ENCODE measurements at places on chromosomes 6 and 20. TPM values are rescaled to one million over a fixed set of nuclear protein-coding genes. Genes with fewer than 3 reads are reported as not detected.

- H3K27me3 ChIP-seq = no peaks in the 10 kb centered on the region
- H3K27ac ChIP-seq = no peak overlapping the region
- DNase-seq = no peak
These were observed 23.9 kb downstream of the PSMG4 start for GRCh38 chr6:3282476-3283236.

DNA sequence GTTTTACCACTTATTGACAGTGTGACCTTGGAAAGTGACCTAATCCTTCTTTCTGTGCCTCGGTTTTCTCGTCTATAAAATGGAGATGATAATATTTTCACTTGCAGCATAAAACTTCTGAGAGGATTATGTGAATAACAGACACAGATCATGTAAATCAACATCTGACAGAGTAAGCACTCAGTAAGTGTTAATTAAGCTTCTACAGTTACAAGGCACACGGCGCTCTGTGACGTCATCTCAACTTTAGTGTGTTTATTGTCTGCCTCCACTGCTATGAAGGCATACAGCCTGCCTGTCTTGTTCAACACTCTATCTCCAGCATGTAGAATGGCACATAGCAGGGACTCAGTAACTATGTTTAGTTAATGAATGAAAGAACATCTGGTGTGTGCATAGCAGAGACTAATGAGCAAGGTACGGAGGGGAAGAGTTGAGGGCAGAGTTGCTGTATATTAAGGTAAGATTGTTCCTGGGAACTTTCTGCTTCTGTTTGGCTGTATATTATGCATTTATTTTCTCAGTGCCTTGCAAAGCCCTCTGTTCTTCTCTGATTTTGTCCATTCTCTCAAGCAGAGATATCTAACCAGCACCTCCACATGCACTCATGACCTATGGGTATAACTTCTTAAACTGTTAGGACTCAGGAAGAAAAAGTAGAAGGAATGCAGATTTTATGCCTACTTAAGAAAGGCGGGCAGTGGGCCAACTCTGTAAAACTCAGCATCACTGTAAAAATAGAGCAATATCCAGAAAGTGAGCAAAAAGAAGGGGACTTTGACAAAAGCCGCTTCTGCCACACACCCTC is 66.4 kb upstream of the STMND1 start:
- H3K4me1 ChIP-seq = peaks cover 15% of the 10 kb centered on the region
- no peak for DNase-seq
- H3K27ac ChIP-seq = no peak overlapping the region
- no peaks in the 10 kb centered on the region for H3K27me3 ChIP-seq
- no peaks in the 10 kb centered on the region for H3K36me3 ChIP-seq

GRCh38 chr6:150993253-150993652 is 127.8 kb downstream of the MTHFD1L start:
- H3K4me1 ChIP-seq = no peaks in the 10 kb centered on the region
- no peak overlapping the region for H3K27ac ChIP-seq
- no peak overlapping the region for H3K4me3 ChIP-seq

- H3K27me3 ChIP-seq = no peaks in the 10 kb centered on the region
- peak; percentile 26 for DNase-seq
- H3K4me1 ChIP-seq = peaks cover 16% of the 10 kb centered on the region
These were observed 91.0 kb downstream of the BCKDHB start for GRCh38 chr6:80197474-80197873.

GRCh38 chr20:61940976-61941720 is 124.5 kb downstream of the TAF4 start:
- no peak overlapping the region for H3K27ac ChIP-seq
- DNase-seq = no peak
- no peaks in the 10 kb centered on the region for H3K27me3 ChIP-seq
- no peaks in the 10 kb centered on the region for H3K4me1 ChIP-seq
- H3K36me3 ChIP-seq = no peaks in the 10 kb centered on the region
- H3K4me3 ChIP-seq = no peak overlapping the region

Gene IDH3B
- total RNA-seq = 219 TPM

DNA sequence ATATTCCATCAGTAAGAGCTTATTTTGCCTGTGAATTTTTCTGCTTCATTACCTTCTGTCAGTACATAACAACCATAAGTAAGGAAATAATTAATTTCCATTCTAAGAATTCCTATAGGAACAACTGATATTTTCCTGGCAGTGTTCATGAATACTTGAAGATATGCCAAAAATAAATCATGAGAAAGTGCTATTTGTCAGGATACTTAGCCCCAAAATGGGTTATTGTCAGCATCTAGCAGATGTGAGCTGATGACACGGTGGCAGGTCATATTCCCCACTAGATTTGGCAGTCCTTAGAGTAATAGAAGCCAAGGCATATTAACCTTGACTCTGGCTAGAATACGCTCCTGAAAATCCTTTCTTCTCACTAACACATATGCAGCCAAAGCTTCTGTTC is 43.2 kb upstream of the CRISP1 start:
- H3K27ac ChIP-seq = no peak overlapping the region
- no peak overlapping the region for H3K4me3 ChIP-seq
- H3K4me1 ChIP-seq = no peaks in the 10 kb centered on the region
- no peak for DNase-seq
- no peaks in the 10 kb centered on the region for H3K27me3 ChIP-seq

Gene PSMB1
- 125 TPM for total RNA-seq

Gene NOL4L
- 4.4 TPM for total RNA-seq

- H3K27ac ChIP-seq = peak within 1 kb of the TSS; percentile 89
- no peaks in the 10 kb centered on the region for H3K36me3 ChIP-seq
- no peaks in the 10 kb centered on the region for H3K27me3 ChIP-seq
- H3K4me3 ChIP-seq = peak within 1 kb of the TSS; percentile 90
- DNase-seq = peak; percentile 75
These were observed at the start of gene DNAAF9 for GRCh38 chr20:3407040-3407770. TSS of gene DNAAF9 (minus strand) at chr20:3407669. CDS start at chr20:3407557, 112 bp downstream.

Gene EDN3
- not detected for total RNA-seq

Gene OCSTAMP
- total RNA-seq = not detected

GRCh38 chr20:59455402-59456341 is 148.7 kb upstream of the PHACTR3 start:
- H3K27me3 ChIP-seq = peaks cover 34% of the 10 kb centered on the region
- H3K27ac ChIP-seq = no peak overlapping the region
- DNase-seq = no peak
- H3K4me1 ChIP-seq = peaks cover 7% of the 10 kb centered on the region
- H3K4me3 ChIP-seq = no peak overlapping the region

Gene SLC12A5
- not detected for total RNA-seq

Gene ENPP3
- total RNA-seq = not detected

GRCh38 chr6:74756923-74757322 is 448.9 kb downstream of the COL12A1 start:
- H3K4me3 ChIP-seq = no peak overlapping the region
- H3K4me1 ChIP-seq = no peaks in the 10 kb centered on the region
- no peaks in the 10 kb centered on the region for H3K36me3 ChIP-seq
- no peak for DNase-seq
- H3K27me3 ChIP-seq = no peaks in the 10 kb centered on the region

Gene EPPIN
- not detected for total RNA-seq

DNA sequence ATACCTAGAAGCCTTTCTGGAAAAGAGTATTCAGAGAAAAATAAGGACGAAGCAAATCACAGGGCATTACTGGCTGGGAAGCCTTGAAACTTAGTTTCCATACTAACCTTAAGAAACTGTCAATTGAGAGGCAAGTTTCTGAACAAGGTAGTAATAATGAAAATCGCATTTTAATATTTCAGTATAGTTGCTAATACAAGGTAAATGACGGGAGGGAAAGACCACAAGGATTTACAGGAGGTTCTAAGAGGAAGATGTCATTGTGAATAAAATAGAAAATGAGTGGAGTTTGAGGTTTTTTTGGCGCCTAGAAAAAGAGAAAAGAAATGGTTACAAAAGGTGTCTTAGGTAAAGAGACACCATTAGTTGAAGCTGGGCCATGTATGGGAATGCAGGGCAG is 53.9 kb upstream of the AIG1 start:
- H3K36me3 ChIP-seq = no peaks in the 10 kb centered on the region
- no peaks in the 10 kb centered on the region for H3K27me3 ChIP-seq
- no peaks in the 10 kb centered on the region for H3K4me1 ChIP-seq
- H3K4me3 ChIP-seq = no peak overlapping the region

- DNase-seq = no peak
- peaks cover 11% of the 10 kb centered on the region for H3K4me1 ChIP-seq
- no peaks in the 10 kb centered on the region for H3K36me3 ChIP-seq
- peaks cover 24% of the 10 kb centered on the region for H3K27me3 ChIP-seq
- H3K27ac ChIP-seq = no peak overlapping the region
- no peak overlapping the region for H3K4me3 ChIP-seq
These were observed 8.4 kb downstream of the VSX1 start for GRCh38 chr20:25073544-25073943.

DNA sequence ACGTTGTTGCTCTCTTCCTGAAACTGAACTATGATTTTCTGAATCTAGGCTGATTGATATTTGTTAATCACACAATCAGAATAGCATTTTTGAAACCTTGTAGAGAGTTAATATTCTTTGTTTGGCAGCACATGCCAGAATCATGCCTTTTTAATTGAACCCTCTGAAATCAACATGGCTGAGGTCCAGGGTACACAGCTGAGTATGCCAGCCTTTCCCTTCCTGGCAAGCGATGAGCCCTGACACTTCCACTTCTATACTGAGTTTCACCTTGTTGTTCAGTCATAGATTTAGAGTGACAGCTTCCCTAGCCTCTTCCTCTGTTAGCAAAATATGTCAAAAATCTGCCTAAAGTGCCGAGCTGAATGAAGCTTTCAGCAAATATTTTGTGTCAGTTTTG is 6.8 kb downstream of the HDDC2 start:
- DNase-seq = no peak
- H3K4me3 ChIP-seq = no peak overlapping the region
- H3K27me3 ChIP-seq = no peaks in the 10 kb centered on the region
- H3K36me3 ChIP-seq = peaks cover 14% of the 10 kb centered on the region
- peaks cover 21% of the 10 kb centered on the region for H3K4me1 ChIP-seq

GRCh38 chr6:139522511-139523220 is 148.2 kb upstream of the CITED2 start:
- H3K27me3 ChIP-seq = no peaks in the 10 kb centered on the region
- H3K27ac ChIP-seq = no peak overlapping the region
- H3K4me1 ChIP-seq = peaks cover 10% of the 10 kb centered on the region
- no peak overlapping the region for H3K4me3 ChIP-seq
- no peak for DNase-seq
- H3K36me3 ChIP-seq = no peaks in the 10 kb centered on the region

DNA sequence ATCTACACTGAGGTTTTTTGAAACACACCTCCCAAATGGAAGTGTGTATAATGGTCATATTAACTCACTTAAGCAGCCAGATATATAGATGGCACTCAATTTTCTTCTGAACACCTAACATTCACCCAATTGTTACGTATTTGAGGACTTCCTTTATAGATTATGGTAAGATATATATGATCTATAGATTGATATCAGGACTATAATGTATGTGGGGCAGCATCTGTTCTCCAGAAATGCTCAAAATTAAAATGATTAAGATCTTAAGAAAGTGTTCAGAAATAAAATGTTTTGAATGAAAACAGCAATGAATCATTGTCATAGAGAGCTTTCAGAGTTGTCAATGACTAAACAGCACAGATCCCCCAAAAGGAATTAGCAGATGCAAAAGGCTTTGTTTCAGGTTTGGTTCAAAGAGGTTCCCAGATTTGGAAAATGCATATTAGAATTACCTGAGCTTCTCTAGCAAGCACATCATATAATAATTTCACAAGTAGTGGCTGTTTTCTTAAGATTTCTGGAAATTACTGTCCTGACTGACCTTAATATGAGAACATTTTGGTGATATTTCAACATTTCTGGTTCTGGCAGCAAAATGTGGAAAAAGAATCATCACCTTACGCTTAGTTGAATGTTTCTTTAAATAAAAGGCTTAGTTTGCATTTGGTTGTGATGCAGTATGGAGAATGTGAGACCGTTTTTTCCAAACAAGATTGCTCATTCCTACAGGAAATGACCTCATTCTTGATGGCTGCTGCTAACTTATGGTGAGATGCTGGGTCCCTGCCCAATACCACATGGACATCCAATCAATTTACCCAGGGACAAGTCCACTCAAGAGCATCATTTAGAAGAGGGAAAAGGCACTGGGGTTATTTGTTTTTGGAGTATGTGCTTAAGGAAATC is 31.5 kb downstream of the TRAF3IP2 start:
- no peaks in the 10 kb centered on the region for H3K27me3 ChIP-seq
- no peak overlapping the region for H3K4me3 ChIP-seq
- DNase-seq = no peak
- peak overlapping the region; percentile 65 for H3K27ac ChIP-seq
- H3K36me3 ChIP-seq = no peaks in the 10 kb centered on the region

DNA sequence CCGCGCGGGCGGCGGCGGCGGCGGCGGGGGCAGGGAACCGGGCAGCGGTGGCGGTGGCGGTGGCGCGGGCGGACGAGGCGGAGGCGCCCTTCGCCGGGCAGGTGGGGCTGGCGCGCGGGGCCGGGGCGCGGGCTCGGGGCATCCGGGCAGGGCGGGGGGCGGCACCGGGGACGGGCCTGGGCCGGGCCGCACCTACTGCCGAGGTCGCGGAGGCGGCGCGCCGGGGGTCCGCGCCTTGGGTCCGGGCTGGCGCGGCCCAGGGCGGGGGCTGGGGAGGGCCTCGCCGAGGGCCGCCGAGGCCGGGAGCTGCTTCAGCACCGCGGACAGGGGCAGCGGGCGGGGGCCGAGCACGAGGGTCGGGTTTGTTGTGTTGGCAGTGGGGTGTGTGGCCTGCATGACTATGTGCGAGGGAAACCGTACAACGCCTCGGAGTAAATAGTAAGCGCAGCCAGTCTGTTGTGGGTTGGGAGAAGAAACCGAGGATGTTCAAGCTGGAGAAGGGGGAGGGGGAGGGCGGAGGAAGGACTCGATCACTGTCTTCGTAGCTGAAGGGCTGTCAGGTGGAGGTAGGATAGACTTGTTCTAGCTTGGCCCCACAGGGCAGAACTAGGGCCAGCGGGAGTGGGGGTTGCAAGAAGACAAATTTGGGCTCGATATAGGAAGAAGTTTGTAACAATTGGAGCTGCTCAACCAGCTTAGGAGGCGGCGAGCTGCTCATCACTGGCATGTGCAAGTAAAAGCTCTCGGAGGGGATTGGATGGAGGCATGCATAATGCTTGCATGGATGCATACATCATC is 593 bp downstream of the MMP24 start:
- H3K4me3 ChIP-seq = no peak overlapping the region
- DNase-seq = peak; percentile 41
- peaks cover 8% of the 10 kb centered on the region for H3K4me1 ChIP-seq
- H3K36me3 ChIP-seq = peaks cover 9% of the 10 kb centered on the region

DNA sequence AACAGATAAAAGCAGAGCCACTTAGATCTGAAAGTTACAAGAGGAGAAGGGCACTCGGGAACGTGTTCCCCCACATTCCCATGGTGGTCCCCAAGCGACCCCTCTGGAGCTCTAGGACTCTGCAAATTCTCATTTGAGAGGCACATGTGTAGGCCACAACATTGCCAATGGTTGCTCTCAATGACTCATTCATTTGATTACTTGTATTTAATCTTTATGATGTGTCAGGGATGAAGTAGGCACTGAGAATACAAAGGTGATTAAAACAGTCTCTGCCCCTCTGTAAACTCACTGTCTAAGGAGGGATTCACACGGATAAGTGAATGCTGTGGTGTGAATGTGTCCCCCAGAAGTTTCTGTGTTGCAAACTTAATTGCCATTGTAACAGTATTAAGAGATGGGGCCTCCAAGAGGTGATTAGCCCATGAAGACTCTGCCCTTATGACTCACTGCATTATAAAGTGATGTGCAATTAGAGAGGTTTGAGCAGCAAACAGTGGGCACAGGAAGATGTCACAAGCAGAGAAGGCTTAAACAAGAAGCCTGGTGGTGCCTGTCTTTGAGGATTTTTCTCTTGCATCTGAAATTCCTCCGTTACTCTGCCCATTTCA is 34.0 kb upstream of the TRAM2 start:
- no peak overlapping the region for H3K4me3 ChIP-seq
- H3K36me3 ChIP-seq = no peaks in the 10 kb centered on the region
- H3K4me1 ChIP-seq = no peaks in the 10 kb centered on the region
- no peak for DNase-seq
- H3K27ac ChIP-seq = no peak overlapping the region
- no peaks in the 10 kb centered on the region for H3K27me3 ChIP-seq

Gene KIAA0408
- 0.69 TPM for total RNA-seq
